ENCODE measurements at places on chromosomes 4 and X.

- no peak for DNase-seq
Measured at GRCh38 chr4:153176938-153177337, 27.3 kb upstream of the TRIM2 start.

DNA sequence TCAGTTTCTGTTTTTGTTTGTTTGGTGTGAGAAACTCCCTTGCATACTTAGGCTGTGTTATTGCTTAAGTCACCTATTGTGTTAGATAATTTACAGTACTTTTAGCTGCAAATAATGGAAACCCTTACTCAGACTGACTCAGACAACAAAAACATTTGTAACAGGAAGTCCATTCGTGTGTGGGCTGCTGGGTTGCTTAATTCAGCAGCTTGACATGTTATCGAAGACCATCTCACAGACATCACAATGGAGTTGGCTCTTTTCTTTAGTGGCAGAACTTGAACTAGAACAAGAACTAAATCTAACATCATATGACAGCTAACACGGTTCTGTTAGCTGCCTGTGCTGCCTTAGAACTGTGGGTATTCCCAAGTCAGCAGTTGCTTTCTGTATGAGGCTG is 9.9 kb upstream of the GABRE start:
- DNase-seq = no peak

GRCh38 chr4:7811536-7812191 is 128.0 kb downstream of the AFAP1 start:
- DNase-seq = no peak

- no peak for DNase-seq
Measured at GRCh38 chr4:141037446-141037845, 95.8 kb downstream of the RNF150 start.

DNA sequence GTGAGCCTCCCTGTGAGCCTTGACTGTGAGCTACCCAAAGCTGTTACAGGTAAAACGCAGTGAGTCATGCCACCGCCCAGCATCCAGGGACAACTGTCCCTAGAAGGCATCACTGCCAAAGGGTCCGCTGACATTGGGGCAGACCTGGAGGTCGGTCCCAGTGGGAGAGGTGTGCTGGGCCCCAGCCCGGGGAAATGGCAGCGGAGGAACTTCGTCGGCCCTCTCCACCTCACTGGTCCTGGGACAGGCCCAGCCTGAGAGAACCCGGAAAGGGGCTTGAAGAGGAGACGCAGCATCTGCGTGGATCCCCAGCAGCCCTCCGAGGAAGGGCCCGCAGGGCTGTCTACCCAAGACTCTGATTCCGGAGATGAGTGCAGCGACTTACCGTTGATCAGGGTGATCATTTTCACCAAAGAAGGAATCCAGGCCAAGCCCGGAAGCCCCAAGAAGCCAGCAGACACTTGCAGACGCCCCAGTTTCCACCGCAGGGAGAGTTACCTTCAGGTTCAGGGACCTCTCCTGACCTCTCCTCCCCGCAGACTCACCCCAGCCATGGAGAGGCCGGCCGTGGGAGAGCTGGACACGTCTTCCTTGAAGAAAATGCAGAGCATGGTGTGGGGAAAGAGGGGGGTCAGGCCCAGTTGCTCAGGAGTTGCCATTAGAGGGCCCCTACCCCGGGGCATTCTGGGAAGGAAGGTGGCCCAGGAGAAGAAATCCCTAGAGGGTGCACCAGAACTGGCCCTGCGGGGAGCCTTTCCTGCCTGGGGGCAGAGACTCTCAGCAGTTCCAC is 51.2 kb downstream of the CXorf49B start:
- DNase-seq = no peak

- no peak for DNase-seq
Measured at GRCh38 chr4:119623025-119623424, 5.6 kb downstream of the PDE5A start.

GRCh38 chr4:2333916-2334644 is 72.2 kb upstream of the MXD4 start:
- DNase-seq = no peak

GRCh38 chr4:56050625-56051024 is 101.9 kb downstream of the CEP135 start:
- peak; percentile 5 for DNase-seq

DNA sequence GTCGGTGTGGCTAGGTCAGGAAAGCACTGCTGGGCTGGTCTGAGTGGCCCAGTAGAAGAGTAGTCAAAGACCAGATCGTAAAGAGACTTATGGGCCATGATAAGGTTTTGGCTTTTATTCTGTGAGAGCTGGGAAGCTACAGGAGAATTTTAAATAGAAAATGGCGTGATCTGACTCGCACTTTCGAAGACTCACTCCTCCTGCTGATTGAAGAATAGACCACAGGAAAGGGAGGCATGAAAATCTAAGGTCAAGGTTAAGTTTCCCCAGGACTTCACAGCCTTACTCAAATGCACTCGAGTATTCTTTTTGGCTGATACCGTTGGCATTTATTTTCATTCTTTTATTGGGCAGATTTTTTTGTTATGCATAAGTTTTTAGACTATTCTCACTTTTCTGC is 231.4 kb upstream of the ANKRD50 start:
- no peak for DNase-seq

All from muscle of arm (tissue), 14 donors.